ENCODE measurements at places on chromosomes 3 and 15.

- DNase-seq: peak; percentile 7
Measured at GRCh38 chr3:39644176-39644575, 165.2 kb upstream of the MYRIP start.

- peak; percentile 28 for DNase-seq
Measured at GRCh38 chr3:132445817-132446216, 28.5 kb downstream of the DNAJC13 start.

- DNase-seq: no peak
Measured at GRCh38 chr3:157844216-157844615, 262.0 kb downstream of the SHOX2 start.

- no peak for DNase-seq
Measured at GRCh38 chr3:14804835-14805780, 13.7 kb upstream of the FGD5 start.

DNA sequence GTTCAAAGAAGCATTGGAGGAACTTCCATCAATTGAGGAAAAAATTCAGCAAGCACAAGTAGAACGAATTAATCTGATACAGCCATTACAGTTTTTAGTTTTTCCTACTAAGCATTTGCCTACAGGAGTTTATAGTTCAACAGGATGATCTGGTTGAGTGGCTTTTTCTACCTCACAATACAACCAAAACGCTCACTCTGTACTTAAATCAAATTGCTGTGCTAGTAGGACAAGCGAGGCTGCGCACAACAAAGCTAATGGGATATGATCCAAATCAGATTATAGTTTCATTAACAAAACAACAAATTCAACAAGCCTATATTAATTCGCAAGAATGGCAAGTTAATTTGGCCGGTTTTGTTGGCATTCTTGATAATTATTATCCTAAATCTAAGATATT, 44.2 kb downstream of the ETFA start:
- no peak for DNase-seq

DNA sequence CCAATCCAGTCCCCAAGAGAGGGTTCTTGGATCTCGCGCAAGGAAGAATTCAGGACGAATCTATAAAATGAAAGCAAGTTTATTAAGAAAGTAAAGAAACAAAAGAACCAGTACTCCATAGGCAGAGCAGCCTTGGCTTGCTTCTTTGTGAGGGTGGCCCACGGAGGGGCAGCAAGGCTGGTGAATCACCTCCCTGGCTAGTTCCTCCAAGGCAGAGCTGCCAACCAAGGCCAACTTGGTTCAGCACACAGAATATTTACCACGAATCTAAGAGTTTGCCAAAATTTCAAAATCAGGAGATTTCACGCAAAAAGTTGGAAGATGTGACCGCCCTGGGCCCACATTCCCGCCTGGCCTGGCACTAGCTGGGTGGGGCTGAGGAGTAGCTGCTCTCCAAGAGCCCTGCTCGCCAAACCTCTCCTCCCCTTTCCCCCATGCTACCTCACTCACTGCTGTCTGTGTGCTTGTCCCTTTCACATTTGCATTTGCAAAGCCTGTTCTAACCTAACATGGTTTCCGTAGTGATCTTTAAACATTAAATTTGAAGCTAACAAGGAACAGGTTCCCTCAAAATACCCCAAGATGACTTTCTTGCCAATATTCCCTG, 26.2 kb upstream of the DCUN1D1 start:
- no peak for DNase-seq

DNA sequence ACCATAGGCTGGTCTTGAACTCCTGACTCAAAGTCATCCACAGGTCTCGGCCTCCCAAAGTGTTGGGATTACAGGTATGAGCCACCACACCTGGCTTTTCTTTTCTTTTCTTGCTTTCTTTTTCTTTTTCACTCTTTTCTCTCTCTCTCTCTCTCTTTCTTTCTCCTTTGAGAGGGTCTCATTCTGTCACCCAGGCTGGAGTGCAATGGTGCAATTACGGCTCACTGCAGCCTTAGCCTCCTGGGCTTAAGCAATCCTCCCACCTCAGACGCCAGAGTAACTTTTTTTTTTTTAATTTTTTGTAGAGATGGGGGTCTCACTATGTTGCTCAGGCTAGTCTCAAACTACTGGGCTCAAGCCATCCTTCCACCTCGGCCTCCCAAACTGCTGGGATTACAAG, 133.1 kb upstream of the UBE2E1 start:
- DNase-seq: no peak

DNA sequence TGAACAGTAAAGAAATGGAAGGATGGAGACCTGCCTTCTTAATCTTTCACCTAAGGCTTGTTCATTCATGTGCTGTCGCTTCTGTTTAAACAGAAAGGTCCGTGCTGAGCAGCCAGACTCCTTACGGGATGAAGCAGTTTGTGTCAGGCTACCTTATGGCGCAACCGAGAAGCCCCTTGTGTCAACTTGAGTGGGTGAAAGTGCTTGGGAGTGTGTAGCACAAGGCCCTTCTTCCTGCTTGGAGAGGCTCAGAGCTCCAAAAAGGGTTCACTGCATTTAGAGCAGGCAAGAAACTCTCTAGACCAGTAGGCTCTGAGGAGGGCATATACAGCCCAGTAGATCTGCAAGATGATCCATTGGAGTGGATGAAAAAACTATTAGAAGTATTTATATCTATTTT, 16.0 kb downstream of the CAPN3 start:
- DNase-seq: no peak

DNA sequence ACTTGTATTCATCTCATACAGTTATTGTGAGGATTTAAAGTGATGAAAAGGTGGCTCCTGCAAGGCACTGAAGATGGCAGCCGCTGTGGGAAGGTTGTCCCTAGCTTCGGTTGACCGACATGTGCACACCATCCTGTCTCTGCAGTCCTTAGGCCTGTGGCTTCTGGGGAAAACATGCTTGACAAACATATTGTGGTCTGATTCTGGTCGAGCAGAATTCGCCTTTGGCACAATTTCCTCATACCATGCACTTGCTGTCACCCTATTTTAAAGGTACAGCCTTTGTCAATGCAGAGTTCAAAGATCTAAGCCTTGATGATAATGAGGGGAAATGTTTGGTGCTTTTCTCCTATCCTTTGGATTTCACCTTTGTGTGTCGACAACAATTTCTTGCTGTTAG, 50.9 kb downstream of the PRICKLE2 start:
- no peak for DNase-seq

GRCh38 chr15:100730655-100731266, 128.4 kb downstream of the ASB7 start:
- no peak for DNase-seq

- no peak for DNase-seq
Measured at GRCh38 chr15:52112203-52112750, 298 bp downstream of the BCL2L10 start.

- DNase-seq: no peak
Measured at GRCh38 chr3:58557491-58557890, 19.7 kb downstream of the FAM107A start.

- DNase-seq: no peak
Measured at GRCh38 chr3:52882377-52882776, 15.0 kb downstream of the STIMATE start.

GRCh38 chr3:197333901-197334639, 35.7 kb upstream of the DLG1 start:
- no peak for DNase-seq

DNA sequence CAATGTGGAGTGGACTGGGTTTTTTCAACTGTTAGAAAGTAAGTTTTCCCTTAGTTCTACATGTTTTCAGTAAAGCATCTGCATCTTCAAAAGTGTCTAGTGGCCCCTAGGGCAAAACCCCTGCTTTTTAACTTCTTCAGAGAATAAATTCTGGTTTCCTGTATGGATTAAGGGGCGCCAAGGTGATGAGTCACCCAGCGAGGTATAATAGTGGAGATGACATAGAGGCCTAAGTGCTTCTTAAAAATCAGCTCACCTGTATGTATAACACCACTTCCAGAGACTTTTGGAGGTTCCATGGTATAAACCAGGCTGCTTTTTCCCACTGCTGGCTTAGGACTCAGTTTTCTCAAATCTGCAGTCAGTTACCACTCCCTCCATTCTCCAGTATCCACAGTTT, 68.9 kb downstream of the SYN2 start:
- DNase-seq: no peak

DNA sequence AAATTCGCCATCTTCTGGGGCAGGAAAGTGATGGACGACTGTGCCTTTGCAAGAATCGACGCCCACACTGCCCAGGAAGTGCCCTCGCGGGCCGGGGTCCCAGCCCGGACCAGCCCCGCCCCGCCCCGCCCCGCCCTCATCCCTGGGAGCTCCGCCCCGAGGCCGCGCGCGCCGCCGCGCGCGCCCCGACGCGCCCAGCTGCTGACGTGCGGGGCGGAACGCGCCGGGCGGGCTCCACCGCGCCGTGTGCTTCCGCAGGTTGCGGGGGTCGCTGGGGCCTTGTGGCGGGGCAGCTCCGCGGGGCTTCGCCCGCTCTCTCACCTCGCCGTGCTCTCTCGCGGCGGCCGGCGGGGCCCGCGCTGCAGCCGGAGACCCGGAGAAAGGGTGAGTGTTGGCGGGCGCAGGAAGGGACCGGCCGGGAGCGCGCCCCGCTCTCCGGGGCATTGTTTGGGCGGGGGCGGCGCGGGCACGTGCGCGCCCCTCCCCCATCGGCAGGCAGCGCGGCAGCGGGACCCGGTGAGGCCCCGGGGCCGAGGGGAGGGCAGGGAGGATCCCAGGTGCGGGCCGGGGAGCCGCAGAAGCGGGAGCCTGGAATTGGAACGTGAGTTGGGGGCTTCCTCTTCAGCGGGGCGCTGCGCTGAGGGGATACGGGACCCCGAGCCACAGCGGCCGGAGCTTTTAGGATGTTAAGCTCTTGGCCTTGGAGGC, at the start of gene YEATS2:
Gene YEATS2 (plus strand): TSS at position 188 of the 708 bp plus-strand sequence. CDS start 17,366 bp downstream, outside the sequence.
- no peak for DNase-seq

- DNase-seq: no peak
Measured at GRCh38 chr3:135038186-135038585, 243.1 kb downstream of the EPHB1 start.

DNA sequence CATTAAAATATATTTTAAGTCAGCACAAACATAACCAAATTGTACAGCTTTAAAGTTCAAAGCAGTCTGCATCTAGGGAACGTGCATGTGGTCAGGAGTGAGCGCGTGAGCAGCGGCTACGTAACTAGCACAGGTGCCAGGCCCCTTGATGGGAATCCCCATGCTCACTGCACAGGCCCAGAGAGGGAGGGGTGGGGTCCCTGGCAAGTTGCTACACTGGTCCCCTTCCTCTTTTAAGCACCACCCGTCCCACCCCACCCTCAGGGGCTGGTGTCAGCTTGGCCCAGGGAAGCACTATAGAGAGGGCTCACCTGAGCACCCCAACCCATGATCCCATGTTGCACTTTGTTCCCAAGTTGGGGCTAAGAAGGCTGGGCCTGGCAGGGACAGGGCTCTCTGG, 835 bp upstream of the GMPPB start:
- DNase-seq: no peak

Data from SIG-M5 (cell line).